ENCODE measurements at places on chromosomes 2 and 18.

GRCh38 chr2:42922790-42923579 lies 130.6 kb upstream of the HAAO start:
- no peak for DNase-seq

DNA sequence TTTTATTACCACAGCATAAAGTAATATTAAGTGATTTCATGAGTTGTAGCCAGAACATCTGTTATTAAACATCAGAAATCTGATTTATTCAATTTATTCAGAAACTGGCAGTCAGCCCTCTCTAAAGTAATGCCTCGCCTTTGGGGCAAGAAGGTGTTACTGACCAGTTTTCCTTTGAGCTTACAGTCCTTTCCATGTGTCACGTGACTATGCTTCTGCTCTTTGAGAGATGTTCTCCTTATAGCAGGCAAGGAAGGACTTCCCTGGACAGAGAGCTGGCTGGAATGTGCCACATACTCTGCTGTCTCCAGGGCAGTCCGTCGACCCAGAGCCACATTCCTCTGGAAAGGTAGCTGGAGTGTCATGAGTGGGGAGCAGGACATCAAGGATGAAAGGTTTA lies 119.7 kb downstream of the RDH14 start:
- DNase-seq: no peak

DNA sequence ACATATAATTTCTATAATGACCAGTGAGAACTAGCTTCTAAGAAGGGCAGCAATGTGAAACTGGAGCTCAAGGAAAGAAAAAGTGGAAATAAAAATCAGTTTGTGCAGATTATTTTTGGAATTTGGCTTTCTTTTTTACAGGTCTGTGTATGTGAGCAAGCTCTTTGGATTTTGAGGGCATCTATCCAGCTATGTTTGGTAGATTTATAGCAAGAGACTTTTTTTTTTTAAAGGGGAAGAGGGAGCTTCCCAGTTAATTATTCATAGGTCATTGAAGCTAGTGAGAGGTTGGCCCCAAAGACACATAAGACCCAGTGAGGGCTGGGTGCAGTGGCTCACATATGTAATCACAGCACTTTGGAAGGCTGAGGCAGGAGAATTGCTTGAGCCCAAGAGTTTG lies 24.0 kb upstream of the COLEC12 start:
- no peak for DNase-seq

- no peak for DNase-seq
Measured at GRCh38 chr2:60597346-60597745, 43.9 kb upstream of the BCL11A start.

- no peak for DNase-seq
Measured at GRCh38 chr18:12990123-12990475, 1.1 kb upstream of the CEP192 start.

DNA sequence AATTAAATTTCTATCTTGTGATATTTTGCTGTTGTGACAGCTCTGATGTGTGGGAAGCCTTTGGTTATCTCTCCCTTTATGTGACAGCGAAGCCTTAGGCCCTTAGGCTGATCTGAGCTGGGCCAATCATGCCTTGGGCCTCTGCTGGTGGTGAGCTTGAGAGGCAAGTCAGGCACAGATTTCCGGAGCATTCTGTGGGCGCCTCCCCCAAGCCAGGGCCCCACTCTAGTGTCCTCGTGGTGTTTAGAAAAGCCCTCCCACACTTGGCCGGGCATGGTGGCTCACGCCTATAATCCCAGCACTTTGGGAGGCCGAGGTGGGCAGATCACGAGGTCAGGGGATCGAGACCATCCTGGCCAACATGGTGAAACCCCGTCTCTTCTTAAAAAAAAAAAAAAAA lies 239.8 kb downstream of the SH3RF3 start:
- no peak for DNase-seq

GRCh38 chr2:133122529-133122928 lies 445.7 kb downstream of the NCKAP5 start:
- DNase-seq: no peak

DNA sequence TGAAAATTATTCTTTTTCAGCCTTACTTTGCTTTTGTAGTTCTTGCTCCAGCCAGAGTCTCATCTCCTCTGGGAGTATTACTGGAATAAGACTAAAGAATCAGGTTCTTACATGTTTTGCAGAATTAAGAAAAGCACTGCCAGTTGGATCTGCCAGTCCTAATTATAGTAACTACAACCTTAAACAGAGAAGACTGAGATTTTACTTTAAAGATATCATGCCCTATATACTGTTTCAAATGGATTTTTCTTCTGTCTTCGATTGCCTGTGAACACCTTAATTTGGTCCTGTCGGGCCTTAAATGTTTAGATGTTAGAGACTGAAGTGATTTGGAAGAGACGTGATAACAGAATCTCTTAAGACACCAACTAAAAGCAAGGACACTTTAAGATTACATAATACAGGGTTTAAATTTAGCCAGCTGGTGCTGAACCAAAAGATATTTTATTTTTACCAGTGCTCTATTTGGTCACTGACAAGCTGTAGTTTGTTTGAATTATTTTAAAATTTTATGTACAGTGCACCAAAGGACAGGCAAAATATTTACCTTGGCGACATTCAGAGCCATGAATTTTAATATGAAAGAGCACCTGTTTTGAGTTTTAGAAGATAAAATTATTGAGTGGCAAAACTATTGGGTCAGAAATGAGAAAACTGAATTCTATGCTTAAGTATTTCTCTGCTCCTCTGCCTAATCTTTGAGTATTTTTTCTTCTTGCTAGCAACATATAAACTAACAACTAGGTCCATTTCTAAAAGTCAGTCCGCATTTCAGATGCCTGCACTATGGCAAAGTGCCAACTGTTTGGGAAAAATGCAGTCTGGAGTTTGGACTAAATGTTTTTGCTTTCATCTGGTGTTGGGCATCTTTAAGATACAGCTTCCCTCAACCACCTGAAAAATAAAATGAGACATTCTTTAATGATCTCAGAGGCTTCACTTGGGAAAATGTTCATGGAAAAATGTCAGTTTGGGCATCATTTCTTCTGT lies 300.0 kb downstream of the XIRP2 start:
- no peak for DNase-seq

- DNase-seq: no peak
Measured at GRCh38 chr2:38406597-38407110, 29.6 kb upstream of the ATL2 start.

DNA sequence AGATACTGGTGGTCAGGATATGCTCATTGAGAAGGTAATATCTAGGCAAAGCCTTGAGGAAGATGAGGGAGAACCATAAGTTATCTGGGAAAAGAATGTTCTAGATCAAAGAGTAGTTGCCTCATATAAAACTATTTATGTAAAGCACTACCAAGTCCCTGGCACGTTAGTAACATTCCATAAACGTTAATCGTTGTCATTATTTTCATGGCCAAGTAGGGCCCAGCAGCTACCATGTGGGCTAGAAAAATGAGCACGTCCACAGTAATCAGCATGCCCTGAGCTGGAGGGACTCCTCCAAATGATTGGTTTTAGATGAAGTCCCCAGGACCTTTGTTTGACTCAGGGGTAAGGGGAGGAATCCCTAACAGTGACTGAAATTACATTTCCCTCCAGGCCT lies 32.7 kb upstream of the AFTPH start:
- no peak for DNase-seq

DNA sequence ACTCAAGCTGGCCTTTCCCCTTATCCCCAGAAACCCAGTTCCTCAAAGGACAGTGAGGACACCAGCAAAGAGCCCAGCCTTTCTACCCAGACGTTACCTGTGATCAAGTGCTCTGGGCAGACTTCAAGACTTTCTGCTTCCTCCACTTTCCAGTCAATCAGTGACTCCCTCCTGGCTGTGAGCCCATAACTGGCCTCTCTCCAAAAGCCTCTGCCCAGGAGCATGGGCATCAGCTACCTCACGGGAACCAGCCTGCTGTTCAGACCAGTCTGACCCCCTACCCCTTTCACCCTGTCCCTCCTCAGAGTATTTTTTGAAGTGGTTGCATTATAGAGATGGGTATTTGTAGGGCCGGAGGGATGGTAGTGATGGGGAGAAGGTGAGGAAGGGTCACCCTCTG lies 27.7 kb upstream of the CYP27A1 start:
- DNase-seq: no peak

DNA sequence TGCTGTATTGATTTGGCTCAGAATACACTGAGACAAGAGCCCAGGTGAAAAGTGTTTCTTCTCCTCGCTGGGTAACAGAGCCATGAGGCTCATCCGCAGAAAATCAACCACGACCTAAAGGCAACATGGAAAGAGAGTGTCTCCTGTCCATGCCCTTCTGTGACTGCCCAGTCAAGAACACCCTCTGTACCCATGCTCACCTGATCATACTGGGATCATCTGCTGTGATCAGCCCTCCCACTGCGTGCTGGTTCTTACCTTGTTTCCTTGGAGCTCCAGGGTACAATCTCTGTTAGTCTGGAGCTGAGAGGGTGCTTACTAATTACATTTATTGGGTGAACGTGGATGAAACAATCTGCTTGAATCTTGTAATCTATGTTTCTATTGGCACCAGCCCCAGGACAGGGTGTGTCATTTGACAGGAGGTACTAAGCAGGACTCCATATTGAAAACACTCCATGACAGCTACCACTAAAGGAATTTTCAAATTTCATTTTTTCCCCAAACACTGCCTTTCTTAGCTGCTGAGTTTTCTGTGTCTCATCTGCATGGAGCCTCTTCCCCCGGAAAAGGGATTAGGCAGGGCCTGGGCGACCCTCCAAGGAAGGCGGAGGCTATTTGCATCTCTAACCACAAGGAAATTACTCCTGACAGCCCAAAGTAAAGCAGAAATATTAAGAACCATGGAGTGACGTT lies 39.7 kb upstream of the GRP start:
- DNase-seq: no peak

DNA sequence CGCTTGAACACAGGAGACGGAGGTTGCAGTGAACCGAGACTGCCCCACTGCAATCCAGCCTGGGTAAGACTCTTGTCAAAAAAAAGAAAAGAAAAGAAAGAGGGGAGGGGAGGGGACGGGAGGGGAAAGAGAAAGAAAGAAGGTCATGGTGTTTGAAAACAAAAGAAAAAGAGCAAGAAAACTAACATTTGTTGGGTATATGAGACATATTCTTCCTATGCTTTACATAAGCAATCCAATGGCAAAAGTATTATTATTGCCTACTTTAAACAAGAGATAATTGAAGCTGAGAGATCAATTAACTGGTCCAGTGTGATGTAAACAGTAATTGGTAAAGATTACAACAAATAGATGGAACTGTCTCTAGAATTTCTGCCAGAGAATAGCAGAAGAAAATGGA lies 157.3 kb downstream of the ZRANB3 start:
- DNase-seq: no peak

DNA sequence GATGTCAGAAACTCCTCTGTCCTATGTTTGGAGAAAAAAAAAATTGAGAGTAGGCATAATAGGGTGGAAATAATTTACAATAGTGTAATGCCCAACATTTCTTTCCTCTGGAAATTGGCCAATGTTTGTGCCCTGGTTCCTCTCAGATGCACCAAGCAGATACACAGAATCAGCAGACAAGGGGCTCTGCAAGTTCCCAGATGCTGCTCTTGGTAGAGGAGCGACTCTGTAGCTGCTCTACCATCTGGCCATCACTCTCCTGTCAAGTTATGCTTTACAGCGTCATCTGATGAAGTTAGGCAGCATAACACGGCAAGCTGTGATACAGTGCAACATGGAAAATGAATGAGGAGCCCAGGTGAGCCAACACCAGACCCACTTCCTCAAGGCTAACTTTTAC lies 1.6 kb downstream of the DYTN start:
- no peak for DNase-seq

GRCh38 chr18:9453283-9453682 lies 22.0 kb upstream of the RALBP1 start:
- no peak for DNase-seq

GRCh38 chr2:164896226-164896625 lies 54.6 kb upstream of the COBLL1 start:
- no peak for DNase-seq

DNA sequence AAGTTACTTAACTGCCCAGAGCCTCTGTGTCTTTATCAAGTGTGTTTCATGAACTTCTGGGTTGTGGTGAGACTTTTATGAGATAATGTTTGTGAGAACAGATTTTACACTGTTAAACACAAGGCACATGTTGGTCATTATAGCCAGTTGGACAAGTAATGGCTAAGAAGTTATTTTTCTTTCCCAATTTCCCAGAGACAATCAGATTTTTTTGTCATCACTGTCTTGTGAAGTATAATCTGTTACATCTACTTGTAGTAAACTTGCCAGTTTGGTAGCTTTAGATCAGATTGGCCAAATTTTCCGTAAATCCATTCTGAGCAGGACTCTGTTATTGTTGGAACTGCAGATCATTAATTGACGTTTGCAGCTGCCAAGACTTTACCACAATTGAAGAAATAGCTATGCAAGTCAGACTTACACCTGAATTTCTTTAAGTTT lies 838.8 kb downstream of the SLC4A3 start:
- DNase-seq: no peak

DNA sequence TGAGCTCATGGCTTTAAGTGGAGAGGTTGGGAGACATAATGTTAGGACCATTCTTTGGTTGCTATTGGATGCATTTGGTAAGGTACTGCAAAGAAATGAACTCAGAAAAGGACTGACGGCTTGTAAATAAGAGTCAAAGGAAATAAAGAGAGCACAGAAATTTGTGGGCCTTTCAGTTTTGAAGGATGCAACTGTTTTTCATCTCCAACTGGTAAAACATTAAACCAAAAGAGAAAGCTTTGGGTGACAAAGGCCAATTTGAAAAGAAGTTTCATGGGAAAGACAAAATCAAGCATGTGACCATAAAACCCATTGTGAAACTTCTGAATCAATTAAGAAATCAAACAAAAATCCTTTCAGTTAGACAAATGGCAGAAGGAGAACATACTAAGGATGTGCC lies 77.8 kb upstream of the SPOPL start:
- no peak for DNase-seq

DNA sequence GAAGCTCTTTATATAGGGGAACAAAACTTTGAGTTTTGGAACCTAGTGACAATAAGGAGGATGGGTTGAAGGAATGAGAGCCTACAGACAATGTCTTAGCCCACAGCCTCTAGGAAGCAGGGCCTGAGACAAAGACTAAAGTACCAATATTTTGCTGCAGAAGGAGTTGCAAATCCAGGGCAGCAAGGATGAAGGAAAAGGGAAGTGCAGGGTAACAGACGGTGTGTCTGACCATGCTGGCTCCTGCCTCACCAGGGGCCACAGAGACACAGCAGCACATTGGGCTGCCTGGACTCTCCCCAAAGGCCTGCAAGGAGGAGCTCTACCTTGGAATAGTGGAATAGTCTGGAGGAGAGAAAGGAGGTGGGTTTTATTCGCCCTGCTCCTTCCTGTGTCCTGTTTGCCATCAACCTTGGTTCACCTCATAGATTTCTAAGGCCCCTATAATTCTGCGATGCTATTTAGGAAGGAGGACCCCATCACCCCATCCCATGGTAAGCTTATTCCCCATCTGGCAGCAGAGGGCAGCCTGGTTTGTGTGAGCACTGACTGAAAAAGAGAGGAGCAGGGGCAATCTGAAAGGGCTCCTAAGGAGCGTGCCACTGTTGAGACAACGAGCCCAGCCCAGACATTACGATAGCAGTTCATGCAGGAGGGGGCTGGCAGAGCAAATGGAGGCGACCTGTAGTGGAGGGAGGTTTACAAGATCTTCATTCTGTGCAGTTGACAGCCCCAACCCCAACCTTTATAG lies 143.4 kb downstream of the MGAT5 start:
- DNase-seq: no peak

Measured in NCI-H2227 treated with DMSO at 0.1 percent for 48 hours (cell line).